Jurkat, Clone E6-1 (cell line): ENCODE measurements at places on chromosomes 16 and 17.

GRCh38 chr16:83917152-83918120, 18.5 kb downstream of the MLYCD start:
- no peak for DNase-seq

GRCh38 chr17:49552070-49552751, 23.5 kb upstream of the NXPH3 start:
- DNase-seq, result no peak

DNA sequence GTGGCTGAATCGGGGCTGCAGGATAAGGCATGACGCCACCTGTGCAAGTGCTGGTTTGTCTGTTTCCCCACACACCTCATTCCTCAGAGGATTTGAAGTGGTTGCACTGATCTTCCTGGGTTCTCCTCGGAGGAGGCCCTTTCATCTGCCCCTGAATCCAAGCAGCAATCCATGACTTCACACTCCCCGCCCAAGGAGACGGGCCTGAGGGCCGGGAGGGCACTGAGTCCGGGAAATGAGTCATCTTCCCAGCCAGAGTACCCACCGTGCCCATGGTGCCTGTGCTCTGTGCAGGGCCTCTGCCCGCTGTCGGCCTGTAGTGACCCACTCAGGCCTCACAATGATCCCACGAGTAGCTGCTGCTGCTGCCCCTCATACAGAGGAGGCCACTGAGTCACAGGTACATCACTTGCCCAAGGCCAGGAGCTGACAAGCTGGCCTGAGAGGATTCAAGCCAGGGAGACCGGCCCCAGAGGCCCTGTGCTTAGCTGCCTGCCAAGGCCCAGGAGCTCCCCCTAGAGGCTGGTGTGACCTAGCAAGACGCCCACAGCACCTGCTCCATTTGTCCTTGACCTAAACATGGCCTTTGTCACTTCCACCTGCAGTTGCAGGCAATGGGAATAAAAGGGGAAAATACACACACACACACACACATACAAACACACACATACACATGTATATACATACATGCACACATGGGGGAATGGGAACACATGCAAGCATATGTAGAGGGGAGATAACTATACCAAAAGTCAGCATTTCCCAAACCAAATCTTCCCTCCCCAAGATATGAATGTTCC, 240.0 kb downstream of the C16orf95 start:
- peak; percentile 41 for DNase-seq

DNA sequence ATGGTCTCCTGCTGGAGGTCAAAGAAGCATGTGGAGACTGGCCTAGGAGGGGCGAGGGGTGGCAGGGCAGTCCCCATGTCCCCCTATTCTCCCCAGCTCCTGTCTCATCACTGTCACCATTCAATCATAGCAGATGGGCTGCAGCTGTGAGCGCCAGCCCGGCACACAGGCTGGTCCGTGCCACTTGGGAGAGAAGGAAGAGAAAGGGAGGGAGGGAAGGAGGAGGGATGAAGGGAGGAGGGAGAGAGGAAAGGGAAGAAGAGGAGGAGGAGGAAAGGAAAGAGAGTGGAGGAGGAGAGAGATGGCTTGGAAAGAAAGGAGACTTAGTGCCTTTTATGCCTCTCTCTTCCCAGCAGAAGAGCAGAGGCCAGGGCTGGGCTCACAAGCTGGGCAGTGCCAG, 12.4 kb downstream of the NEUROD2 start:
- DNase-seq, result no peak
